ENCODE measurements at places on chromosomes 12 and 14.

- DNase-seq, result no peak
Measured at GRCh38 chr12:130086248-130086647, 76.0 kb upstream of the FZD10 start.

- no peak for DNase-seq
Measured at GRCh38 chr12:130079279-130079678, 83.0 kb upstream of the FZD10 start.

DNA sequence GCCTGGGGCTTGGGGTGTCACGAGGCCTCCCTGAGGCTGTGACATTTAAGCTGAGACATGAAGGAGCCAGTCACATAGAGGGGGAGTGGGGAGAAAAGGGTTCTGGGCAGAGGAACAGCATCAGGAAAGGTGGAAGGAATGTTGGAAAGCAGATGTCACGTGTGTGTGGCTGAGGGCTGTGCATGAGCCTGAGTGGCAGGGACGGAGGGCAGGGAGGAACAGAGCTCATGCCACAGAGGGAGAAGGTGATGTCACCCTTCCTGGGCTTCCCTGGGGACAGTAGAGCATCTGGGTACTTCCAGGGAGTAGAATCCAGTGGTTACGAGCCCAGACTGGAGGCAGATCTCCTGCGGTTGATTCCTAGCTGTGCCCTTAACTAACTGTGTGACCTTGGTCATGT, 32.0 kb upstream of the JDP2 start:
- DNase-seq, result no peak

GRCh38 chr14:39232554-39233415, 930 bp upstream of the MIA2 start:
- no peak for DNase-seq

- no peak for DNase-seq
Measured at GRCh38 chr12:96225994-96226399, 31.8 kb downstream of the ELK3 start.

DNA sequence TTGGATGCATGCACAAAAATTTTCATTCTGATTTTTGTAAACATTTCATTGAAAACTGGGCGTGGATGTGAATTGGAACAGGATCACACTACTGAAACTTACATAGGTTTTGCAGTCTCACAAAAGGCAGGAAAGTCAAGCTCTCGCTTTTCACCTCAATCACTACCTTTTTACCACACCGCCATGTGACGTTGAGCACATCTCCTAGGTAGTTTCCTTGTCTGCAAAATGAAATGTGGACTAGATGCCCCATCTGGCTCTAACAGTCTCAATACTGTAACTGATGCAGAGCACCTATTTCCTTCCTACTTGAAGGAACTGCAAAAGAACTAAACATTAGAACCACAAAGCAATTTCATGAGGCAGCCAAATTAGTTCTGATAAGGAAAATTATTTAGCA, 4.4 kb upstream of the YY1 start:
- DNase-seq, result no peak

DNA sequence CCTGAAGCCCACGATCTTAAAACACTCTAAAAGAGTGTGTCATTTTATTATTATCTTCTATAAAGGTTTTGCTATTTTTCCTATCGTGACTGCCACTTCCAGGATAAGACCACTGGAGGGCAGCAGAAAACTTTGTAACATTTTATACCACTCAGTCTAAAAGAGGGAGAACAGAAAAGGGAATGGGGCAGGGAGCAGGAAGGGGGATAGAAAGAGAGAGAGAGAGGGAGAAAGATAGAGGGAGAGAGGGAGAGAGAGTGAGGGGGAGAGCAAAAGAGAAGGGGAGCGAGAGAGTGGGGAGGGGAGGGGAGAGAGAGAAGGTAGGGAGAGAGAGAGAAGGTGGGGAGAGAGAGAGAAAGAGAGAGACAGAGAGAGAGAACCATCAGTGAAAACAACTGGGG, 2.0 kb upstream of the ART4 start:
- peak; percentile 11 for DNase-seq

GRCh38 chr14:20742132-20742531, 3.6 kb upstream of the EDDM3A start:
- no peak for DNase-seq

GRCh38 chr12:66753810-66754209, 74.9 kb upstream of the GRIP1 start:
- DNase-seq, result no peak

DNA sequence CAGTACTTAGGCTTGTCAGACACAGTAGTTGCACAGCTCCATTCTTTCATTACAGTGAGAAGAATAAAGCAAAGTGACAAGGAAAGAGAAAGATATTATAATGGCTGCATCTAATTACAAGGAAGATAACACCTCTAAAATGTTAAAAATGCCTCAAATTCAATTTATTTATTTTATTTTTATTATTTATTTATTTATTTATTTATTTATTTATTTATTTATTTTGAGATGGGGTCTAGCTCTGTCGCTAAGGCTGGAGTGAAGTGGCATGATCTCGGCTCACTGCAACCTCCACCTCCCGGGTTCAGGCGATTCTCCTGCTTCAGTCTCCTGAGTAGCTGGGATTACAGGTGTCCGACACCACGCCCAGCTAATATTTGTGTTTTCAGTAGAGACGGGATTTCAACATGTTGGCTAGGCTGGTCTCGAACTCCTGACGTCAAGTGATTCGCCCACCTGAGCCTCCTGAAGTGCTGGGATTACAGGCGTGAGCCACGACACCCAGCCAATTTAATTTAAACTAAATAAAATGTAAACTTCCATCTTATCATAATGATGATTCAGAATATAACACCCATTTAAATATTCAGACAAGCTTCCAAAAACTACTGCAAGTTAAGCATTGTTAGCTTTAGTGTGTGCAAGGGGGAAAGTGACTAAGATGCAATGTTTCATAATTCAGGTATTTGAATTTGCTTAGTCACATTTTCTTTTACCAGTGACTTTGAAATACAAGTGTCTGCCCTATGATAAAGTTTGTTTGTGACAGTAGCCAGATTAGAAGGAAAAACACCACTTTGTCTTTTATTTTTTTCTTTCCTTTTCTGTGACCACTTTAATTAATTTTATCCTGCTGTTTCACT, 2.4 kb upstream of the CFAP54 start:
- DNase-seq, result no peak

DNA sequence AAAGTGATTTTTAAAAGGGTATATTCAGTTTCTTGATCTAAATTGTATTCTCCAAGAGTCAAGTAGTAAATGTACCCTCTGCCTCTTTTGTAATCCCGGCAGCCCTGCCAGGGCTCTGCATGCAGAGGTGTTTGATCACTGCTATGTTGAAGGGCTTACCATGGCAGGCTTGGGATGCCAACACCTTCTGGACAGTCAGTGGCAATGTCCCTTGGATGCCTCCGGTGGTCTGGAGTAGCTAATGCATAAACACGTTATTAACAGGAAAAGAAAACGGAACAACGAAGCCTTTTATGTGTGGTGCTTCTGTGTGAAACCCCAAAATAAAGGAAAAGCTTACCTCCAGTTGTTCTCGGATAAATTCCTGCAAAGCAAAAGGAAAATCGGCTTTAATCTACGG, 19.9 kb downstream of the EIF2B2 start:
- DNase-seq, result no peak
